NCI-H526 (cell line): ENCODE measurements at places on chromosomes 4 and X.

DNA sequence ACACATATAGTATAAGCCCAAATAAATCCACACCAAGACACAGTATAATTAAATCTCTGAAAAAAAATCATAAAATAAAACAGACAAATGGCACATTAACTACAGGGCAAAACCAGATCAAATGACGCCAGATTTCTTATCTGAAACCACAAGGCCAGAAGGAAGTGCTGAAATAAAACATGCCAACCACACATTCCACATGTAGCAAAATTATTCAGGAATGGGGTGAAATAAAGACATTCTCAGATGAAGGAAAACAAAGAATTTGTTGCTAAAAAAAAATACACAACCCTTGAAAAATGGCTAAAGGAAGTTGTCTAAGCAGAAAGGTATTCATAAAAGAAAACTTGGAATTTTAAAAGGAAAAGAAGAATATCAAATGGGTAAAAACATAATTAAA, 4.5 kb upstream of the DCAF12L1 start:
- DNase-seq = no peak

GRCh38 chr4:131644619-131645018, 1504.5 kb upstream of the PCDH10 start:
- DNase-seq = peak; percentile 8

DNA sequence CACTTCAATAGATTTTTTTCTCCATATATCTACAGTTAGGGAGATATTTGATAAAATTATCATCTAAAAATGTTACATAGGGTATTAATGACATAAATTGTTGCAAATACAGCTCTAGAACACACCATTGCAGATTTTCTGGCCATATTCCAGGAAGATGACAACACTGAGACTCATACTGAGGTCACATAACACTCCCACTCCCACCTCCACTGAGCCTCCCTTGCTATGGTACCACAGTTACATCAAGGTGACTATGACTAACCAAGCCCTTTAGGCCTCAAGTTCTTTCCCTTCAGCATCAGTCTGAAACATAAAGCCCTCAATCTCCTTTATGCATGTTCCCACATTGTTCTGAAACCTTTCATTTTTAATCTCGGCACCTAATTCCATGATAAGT, 932.0 kb upstream of the IGFBP7 start:
- DNase-seq = no peak

DNA sequence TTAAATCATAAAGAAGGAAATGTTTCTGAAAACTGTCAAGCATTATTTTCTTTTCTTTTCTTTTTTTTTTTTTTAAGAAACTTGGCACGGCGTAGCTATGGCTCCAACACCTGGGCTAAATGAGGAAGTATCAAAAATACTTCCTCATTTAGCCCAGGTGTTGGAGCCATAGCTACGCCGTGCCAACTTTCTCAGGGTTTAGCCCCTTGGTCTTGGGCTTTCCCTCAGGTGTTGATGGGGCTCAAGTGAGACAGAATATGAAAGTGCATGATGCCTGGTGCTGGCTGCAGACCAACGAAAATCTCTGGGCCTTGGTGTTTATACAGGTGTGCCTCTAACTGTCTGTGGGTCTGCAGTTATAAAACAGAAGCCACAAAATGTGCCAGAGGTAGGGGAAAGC, 132.7 kb downstream of the ARHGAP24 start:
- DNase-seq = peak; percentile 2

DNA sequence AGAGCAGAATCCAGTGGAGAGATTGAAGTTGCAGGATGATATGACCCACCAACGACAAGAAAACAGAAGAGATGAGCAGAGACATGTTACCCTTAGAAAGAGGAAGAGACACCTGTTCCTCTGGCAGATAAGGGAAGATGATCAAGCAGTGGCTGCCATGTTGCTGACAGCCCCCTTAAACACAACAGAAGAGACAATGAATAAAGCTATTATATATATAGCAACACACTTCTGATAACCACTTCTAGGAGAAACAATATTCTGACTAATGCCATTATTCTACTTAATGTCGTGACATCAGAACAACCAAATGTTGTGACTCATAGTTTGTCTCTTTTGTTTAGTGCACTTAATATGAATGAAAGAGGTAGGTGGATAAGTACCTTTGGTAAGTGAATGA, 44.9 kb downstream of the SH3RF1 start:
- DNase-seq = no peak
